CMK (cell line): ENCODE measurements at places on chromosomes 13 and 19.

- DNase-seq, result no peak
Measured at GRCh38 chr19:50331221-50331993, 2.2 kb upstream of the KCNC3 start.

- DNase-seq, result no peak
Measured at GRCh38 chr13:79374578-79374977, 31.5 kb downstream of the RBM26 start.

GRCh38 chr13:63041640-63042414, 1626.2 kb upstream of the PCDH20 start:
- DNase-seq, result no peak

DNA sequence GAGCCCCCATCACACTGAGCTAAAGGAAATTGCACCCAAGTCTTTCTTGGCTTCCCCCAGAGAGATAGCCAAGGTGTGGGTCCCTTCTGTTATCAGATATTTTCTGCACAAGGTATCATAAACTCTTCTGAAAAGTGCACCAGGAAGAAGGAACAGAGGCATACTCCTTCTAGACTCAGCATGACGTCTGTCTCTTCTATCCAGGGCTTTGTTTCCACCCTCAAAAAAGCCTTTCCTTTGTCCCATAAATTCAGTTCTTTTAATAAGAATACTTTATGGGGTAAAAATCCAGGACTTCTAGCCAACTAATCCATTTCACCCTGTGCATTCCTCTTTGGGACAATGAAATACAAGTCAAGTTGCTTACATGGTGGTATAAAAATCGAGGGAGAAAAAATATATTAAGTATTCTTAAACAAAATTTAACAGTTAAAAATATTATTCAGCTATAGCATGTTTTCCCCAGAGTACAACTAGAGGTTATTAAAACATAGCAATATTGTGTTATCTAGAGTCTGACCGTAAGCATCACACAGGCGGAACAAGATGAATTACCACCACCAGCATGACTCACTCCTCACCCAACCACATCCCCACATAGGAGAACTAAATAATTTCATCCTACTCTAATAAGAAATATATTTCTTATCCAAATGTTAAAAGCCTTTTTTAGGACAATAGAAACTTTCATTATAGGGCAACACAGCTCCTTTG, 79.9 kb upstream of the GPC6 start:
- DNase-seq, result no peak

DNA sequence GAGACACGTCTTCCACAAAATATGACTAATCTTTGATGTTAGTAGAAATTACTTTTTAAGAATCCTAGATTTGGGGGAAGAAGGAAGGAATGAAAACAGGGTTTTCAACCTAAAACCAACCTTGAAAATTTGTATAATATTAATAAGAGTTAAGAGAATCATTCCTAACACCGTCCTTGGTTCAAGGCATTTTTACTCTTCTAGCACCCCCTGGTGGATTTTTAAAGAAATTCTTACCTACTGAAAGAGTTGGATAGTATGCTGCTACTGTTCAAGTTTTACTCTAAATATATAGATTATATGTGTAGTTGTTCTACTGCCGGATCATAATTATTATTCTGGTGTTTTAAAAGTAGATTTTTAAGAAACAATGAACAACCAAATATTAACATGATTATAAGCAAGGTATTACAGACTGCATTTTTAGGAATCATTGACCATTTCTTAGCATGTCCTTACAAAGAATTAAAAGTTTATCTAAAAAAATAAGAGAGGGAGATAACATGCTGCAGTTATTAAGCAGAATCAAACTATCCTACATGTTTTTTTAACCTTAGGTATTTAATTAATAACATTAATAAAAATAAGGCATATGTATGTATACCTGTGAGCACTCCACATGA, 7.4 kb upstream of the SLITRK6 start:
- DNase-seq, result peak; percentile 44

GRCh38 chr19:35657904-35658700, 8.2 kb upstream of the UPK1A start:
- no peak for DNase-seq

DNA sequence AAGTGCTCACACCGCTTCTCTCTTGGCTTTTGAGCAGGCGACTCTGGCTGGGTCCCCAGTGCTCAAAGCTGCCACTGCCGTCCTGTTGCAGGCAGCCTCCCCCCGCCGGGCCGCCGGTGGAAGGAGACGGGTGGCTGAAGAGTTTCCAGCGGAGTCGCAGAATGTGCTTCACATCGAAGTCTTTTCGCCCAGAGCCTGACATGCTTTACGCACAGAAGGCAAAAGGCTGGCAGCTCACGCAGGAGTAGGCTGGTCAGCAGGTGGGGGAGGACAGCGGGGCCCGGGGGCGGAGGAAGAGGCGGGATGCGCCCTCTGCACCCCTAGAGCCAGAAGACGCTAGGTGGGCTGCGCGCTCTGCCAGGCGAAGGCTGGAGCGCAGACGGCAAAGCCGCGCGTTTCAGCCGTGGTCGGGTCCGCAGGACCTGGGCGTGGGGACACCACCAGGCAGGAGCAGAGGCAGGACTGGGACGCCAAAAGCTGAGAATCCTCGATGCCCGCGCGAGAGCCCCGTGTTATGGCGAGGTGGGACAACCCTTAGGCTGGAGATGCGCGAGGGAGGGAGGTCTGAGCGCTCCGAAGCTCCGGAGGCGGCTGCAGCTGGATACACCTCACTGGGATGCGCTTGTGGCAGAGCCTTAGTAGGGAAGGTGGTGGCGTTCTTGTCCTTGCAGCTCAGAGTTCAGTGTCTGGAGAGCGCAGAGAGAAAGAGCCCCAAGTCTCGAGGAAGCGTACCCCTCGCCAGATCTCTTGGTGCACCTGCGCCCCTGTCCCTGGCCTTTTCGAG, at the start of gene ATXN8OS:
TSS of gene ATXN8OS (plus strand) at position 329 of the 784 bp plus-strand sequence.
- DNase-seq, result no peak

- DNase-seq, result no peak
Measured at GRCh38 chr19:44723952-44724319, 24.6 kb upstream of the BCL3 start.

- no peak for DNase-seq
Measured at GRCh38 chr13:27904719-27905118, 15.1 kb upstream of the PDX1 start.

- no peak for DNase-seq
Measured at GRCh38 chr13:46893221-46893740, 3.6 kb downstream of the HTR2A start.

DNA sequence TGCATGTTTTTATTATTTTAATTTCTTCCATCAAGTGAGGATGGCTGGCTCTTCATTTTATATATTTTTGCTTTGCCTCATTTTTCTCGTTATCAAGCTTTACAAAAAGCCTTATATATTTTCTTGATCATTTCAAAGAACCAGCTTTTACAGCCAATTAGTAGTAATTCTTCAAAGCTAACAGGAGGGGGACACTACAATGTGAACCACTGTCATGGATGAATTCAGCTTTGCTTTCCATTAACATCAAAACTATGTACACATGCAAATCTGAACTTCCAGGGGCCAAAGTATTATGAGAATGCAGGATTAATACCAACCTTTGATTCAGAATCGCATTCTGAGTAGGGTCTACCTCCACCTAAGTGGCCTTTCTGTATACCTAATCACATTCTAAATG, 11.1 kb downstream of the UQCRFS1 start:
- no peak for DNase-seq

GRCh38 chr13:112184851-112185371, 118.0 kb downstream of the SOX1 start:
- no peak for DNase-seq

DNA sequence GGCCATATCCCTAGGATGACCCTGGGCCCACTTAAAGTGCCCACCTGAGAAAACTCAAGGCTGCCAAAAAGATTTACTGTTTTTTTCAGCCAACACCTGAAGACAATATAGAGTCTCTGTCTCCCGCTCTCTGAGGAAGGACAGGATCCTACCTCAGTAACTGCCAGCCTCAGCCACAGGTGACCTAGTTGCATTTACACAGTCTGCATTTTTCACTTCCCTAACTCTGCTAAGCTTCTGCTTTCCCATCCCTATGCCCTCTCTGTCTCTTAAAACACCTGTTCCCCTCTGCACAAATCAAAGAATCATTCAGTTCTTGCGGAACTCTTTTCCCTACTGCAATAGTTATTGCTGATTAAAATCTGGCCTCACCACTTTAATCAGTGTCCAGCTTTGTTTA, 609.5 kb downstream of the UQCRFS1 start:
- DNase-seq, result no peak

- DNase-seq, result no peak
Measured at GRCh38 chr19:37505958-37506386, 767 bp upstream of the ZNF793 start.
